ENCODE measurements at places on chromosomes 6 and 20.

DNA sequence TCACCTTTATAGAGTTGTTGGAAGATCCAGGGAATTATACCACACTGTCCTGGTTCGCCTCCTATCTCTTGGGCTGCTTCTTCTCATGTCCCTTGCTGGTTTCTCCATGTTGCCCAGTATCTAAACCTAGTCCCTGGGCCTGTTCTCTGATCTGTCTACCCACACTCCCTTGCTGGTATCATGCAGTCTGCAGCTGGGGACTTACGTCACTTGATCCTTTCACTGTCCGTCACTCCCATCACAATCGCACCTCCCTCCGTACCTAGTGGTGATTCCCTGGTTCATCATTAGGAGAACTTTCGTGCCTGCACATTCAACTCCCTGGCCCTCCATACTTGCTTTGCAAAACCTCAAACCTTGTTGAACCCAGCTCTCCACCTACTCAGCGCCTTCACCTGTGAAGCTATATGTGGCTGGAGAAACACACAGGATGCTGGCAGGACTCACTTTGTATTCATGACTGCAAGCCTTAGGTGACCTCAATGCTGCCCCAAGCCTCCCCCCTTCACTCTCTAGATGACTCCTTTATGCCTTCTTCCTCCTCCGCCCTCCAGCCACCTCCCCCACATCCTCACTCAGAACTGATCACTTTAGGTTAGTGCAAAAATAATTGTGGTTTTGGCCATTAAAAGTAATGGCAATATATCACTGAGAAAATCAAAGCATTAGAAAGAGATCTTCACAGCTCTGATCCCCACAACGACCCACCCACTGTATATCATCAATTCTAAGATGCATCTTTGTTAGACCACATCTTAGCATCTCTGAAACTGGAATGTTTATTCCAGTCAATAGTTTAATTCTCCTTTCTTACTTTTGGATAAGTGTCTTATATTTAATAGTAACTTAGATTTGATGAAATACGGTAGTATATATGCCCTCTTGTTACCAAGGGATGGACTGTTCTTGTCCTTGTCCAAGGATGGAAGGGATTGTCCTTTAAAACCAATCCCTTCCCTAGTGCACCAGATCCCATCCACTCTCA is 26.4 kb downstream of the GDAP1L1 start:
- no peak for DNase-seq

DNA sequence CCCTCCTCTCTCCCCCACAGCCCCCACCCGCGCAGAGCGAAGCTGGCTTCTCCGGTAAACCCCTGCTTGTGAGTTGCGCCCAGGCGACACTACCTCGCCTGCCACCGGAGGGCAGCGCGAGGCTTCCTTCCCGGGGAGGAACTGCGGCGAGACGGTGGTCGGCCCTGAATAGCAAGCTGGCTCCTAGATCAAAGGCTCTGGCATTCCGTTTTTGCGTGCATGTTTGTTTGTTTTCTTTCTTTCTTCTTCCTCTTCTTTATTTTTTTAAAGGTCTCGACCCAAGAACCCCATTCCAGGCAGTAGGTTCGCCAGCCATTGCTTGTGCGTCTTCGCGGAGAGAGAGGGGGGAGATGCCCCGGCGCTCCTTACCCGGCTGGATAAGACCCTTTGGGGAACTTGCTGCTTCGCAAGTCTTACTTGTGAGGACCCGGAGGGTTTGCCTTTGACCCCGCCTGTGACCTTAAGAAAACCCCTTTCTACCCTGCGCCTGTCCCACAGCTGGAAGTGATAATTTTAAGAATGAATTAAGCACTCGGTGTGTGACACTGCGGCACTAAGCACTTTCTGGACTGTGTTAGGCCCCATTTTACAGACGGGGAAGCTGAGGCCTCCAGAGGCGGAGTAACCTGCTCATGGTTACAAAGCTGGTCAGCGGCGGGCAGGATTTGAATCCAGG is 92.7 kb upstream of the SIRPA start:
- DNase-seq: no peak

- DNase-seq: no peak
Observed at GRCh38 chr20:7714549-7714948, 225.7 kb downstream of the HAO1 start.

- no peak for DNase-seq
Observed at GRCh38 chr6:13072686-13073347, 255.5 kb downstream of the TBC1D7 start.

DNA sequence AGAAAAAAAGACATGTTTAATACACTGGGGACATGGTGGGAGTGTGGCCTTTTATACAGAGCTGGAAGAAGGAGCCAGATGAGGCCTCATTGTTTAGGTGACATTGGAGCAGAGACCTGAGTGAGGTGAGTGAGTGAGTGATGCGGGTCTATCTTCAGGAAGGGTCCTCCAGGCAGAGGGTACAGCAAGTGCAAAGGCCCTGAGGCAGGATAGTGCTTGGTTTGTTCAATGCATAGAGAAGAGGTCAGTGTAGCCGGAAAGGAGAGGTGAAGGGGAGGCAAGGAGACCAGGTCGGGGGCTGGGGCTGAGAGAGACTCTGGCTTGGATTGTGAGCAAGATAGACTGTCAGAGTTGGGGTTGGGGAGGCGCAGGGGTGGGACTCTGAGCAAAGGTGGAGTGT is 23.6 kb downstream of the KCNG1 start:
- DNase-seq: no peak

GRCh38 chr6:24524805-24525204 is 30.0 kb downstream of the ALDH5A1 start:
- no peak for DNase-seq

- no peak for DNase-seq
Observed at GRCh38 chr6:144131248-144131709, 19.0 kb upstream of the STX11 start.

DNA sequence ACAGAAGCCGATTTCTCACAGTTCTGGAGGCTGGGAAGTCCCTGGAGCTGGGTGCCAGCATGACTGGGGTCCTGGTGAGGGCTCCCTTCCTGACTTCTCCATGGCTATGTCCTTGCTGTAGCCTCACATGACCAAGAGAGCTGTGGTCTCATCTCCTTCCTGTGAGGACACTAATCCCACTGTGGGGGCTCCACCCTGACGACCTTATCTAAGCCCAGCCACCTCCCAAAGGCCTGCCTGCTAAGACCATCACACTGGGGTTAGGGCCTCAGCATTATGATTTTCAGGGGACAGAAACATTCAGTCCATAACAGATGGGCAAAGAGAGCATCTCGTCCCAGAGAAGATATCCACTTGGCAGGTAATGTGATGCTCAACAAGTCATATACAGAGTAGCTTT is 16.8 kb downstream of the RPP40 start:
- no peak for DNase-seq

- no peak for DNase-seq
Observed at GRCh38 chr6:89989742-89990141, 95.5 kb downstream of the GJA10 start.

DNA sequence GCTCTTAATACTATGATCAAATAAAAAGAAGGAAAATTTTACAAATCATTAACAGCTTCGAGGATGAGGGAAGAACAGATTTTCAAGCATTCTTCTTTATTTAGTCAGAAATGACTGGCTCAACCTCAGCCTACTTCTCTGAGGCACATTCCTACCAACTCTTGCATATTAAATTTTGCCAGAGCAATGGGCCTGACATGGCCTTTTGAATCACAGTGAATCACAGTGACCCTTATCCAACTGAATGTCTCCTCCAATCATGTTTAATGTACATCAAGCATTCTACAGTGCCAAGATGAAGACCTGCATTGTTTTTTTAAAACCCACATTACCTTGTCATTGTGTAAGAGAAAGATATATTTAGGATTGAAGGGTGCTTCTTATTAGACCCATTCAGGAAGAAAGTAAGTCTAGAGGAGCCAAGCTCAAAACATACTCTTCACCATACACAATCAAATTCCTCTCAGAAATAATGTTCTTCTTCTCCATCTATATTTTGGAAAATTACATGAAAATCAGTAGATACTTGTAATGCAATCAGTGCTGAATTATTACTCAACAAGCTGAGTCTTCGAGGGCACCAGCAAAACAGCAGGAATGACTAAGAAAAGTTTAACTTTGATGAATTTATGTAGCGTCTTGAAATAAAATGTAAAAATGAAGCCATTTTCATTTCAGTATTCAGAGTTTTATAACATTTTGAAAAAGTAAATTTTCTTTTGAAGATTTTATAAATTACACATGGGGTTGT is 44.1 kb upstream of the MOXD1 start:
- no peak for DNase-seq

- DNase-seq: no peak
Observed at GRCh38 chr6:80658926-80659325, 552.5 kb downstream of the BCKDHB start.

- DNase-seq: no peak
Observed at GRCh38 chr6:88975369-88975768, 12.0 kb upstream of the RNGTT start.

DNA sequence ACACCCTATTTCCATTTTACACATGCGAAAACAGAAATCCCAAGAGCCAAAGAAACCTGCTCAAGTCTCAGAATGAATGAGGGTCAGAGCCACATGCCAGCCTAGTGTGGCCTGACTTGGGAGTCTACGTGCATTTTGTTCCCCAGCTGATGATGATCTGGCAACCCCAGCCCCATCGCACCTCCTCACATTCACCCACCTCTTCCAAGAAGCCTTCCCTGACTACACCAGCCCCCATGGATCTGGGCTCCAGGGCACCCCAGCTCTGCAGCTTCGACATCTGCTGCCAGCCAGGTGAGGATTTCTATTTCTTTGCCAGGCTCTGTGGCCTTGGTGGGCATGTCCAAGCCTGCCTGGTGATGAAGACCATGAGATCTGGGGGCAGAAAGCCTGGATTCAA is 41.0 kb downstream of the ANGPT4 start:
- DNase-seq: no peak

- DNase-seq: no peak
Observed at GRCh38 chr6:64411226-64411625, 775.6 kb downstream of the PHF3 start.

DNA sequence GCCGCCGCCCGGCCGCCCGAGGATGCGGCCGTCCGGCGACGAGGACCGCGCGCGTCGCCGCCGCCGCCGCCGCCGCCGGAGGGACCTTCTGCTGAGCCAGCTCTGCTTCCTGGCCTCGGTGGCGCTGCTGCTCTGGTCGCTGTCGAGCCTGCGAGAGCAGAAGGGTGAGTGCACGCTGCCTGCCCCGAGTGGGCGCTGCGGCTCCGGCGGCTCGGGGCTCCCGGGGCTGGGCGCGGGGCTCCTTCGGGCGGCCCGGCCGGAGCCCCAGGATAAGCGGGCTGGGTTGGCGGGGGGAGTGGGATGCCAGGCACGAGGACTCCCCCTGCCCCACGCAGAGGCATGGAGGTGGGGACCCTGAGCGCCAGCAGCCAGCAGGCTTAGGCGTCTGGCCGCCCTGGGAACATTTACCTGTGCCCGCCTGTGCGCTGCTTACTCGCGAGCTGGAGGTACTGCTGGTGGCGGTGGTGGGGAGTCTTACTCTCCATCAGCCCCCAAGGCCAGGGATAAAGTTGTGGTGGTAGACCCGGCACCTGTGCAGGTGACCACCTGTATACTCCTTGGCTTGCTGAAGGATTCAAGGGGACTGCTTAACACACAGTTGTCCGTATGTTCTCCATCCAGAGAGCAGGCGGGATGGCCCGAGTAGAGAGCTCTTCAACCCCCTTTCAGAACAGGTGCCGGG is 520 bp downstream of the SLC24A3 start:
- DNase-seq: no peak

DNA sequence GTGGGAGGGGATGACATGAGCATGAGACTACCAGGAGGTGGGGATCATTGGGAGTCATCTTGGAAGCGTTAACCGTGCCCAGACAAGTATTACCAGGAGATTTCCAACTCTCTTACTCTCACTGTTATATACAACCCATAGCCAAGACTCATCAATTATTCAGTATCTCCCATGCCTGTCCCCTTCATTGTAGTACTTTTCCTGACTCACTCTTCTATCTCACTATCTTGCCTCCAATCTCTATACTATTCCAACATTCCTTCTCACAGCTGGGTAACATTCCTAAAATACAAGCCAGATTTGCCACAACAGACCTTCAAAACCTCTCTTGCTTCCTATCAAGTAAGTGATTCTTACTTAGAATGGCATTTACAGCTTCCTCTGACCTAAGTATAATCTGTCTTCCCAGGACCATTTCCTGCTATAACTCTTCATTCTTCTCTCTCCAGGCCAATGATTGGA is 226.3 kb upstream of the SMLR1 start:
- no peak for DNase-seq

GRCh38 chr6:169312658-169313346 is 59.2 kb upstream of the THBS2 start:
- no peak for DNase-seq

DNA sequence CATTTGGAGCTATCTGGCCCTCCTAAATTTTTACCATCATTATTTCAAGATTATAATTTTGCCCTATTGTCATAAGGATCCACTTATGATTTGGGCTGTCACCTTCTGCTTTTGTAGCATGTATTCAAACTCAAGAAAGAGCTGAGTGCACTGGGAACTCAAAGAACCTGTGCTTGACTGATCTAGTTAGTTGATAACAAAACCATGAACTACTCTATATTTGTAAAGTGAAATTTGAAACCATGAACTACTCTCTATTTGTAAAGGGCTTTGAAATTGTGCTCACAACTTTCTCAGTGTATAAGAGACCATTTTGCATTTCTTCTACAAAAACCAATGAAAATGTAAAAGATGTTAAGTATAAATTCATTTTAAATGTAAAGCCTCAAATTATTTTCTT is 77.5 kb upstream of the POPDC3 start:
- no peak for DNase-seq

DNA sequence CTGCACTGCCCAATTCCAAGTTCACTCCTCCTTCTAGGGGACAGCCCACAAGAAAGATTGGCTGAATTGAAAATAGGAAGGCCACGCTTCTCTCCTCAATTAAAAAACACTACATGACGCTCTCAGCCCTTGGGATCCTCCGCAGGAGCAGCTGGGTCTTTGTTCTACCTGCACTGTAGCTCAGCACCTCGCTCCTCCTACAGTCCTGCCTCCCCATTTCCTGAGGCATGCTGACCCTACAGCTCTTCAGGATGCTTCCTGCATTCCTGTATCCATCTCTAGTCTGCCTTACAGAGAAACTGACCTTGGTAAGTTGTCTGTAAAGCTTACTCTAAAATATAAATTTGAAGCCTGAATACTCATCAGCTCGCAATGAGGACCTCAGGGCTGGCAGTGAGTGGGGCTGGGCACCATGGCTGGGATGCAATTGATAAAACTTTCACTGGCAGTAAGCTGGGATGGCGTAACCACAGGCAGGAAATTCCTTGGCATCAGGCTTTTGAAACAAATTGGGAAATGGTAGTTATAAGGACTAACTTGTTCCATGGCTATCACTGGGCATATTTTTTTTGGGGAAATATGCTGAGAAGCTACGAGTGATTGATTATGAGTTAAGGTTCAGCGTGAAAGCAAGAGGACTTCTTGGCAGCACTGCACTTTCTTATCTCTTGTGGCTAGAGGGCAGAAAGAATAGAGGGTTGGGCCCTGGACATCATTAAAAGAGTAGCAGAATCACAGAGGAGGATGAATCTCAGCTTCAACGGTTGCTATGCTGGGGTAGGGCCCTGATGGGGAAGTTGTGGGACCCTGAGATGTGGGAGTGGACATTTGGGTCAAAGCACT is 11.7 kb upstream of the SIRPB1 start:
- no peak for DNase-seq

GRCh38 chr20:26218301-26218700 is 521.6 kb upstream of the ZNF337 start:
- no peak for DNase-seq

GRCh38 chr20:23350904-23351838 is 580 bp downstream of the NXT1 start:
- DNase-seq: peak; percentile 50

- DNase-seq: no peak
Observed at GRCh38 chr6:138803861-138804260, 8.0 kb downstream of the ECT2L start.

- DNase-seq: no peak
Observed at GRCh38 chr6:149061930-149062329, 255.6 kb upstream of the TAB2 start.

Measured in T-helper 17 cell (primary cell).